ENCODE measurements at places on chromosomes 5 and 9. TPM values are rescaled to one million over a fixed set of nuclear protein-coding genes. Genes with fewer than 3 reads are reported as not detected.

DNA sequence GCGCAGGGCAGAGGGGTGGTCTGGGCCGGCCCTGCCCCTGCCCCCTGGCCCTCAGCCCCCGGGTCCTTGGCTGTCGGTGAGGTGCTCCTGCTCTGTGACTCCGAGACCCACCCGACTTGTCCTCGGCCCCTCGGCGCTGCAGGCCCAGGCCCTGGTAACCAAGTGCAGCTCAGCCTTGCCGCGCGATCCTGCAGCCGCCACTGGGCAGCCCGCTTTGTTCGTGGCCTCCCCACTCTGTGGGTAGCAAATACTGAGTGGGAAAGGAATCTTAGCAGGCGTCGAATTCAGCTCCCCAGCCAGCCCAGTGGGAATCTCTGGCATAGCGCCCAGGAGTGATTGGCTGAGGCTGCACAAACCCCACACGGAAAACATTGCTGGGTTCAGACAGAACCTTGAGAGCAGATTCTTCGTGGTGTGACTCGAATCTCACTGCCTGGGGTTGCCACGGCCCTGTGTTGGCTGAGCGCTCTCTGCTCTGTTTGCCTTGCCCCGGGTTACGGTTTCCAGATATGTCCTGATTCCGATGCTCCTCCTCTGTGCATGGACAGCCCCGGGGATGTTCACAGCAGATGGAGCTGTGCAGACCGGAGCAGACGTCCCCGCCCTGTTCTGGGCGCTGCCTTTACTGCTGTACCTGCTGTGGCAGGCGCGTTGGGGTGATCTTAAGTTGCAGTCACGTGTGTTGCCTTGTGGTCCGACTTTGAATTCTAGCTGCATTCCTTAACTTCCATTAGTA is 13.4 kb upstream of the EXOC3 start:
- DNase-seq: peak; percentile 73

DNA sequence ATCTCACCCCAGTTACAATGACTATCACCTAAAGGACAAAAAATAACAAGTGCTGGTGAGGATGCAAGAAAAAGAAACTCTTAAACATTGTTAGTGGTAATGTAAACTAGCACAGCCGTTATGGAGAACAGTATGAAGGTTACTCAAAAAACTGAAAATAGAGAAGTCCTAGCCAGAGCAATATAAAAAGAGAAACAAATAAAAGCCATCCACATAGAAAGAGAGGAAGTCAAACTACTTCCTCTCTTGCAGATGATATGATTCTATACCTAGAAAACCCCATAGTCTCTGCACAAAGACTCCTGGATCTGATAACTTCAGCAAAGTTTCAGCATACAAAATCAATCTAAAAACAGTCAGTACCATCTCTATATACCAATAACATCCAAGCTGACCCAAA is 221.5 kb upstream of the FAM174A start:
- no peak for DNase-seq

GRCh38 chr9:99833735-99834134 is 12.1 kb downstream of the NR4A3 start:
- DNase-seq: no peak

GRCh38 chr9:20043035-20043434 is 254.2 kb upstream of the SLC24A2 start:
- DNase-seq: no peak

Gene OTULINL
- 6.0 TPM for total RNA-seq

Gene SLC4A9
- not detected for total RNA-seq

Gene PITX1
- total RNA-seq: not detected
